ENCODE measurements at places on chromosomes 5 and 9.

GRCh38 chr5:40475561-40475960, 204.2 kb upstream of the PTGER4 start:
- DNase-seq, result no peak

DNA sequence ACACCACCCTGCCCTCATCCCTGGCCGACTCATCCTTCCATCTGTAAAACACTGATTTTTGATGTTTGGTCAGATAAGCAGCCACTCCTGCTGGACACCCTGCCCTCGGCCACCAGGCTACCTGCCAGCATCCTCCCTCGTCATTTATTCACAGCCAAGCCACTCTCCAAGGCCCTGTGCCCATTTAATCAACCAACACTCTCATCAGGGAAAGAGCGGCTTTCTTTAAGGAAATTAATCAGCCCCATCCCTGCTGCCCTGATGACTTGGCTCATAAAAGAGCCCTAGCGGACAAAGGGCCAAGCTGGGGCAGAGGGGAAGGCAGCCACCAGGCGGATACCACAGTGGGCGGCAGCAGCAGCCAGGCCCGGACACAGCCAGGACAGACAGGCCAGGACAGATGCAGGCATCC, 52.4 kb downstream of the GOLM1 start:
- DNase-seq, result no peak

DNA sequence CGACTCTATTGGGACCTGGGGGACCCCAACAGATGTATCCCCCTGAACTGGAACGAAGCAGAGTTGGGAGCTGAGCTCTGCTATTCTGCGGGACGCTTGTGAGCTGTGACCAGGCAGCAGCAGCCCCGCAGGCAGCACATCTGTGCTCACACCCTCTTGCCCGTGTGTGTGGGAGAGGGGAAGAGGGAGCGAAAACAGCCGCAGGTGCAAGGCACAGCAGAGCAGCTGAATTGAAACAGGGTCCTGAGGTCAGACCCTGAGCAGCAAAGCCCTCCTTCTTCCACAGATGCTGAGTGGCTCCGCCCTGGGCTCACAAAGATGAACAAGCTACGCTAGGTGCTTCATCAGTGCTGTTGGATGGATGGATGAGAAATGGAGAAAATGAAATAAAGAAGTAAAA, 198.7 kb downstream of the HSPA4 start:
- DNase-seq, result no peak

- DNase-seq, result no peak
Observed at GRCh38 chr5:154086641-154087040, 47.9 kb downstream of the MFAP3 start.

GRCh38 chr5:146671561-146672295, 155.7 kb upstream of the GPR151 start:
- no peak for DNase-seq

GRCh38 chr9:132114102-132114707, 34.5 kb upstream of the MED27 start:
- no peak for DNase-seq

- no peak for DNase-seq
Observed at GRCh38 chr5:147426640-147427327, 83.1 kb downstream of the DPYSL3 start.

GRCh38 chr5:77230727-77231470, 20.4 kb downstream of the PDE8B start:
- DNase-seq, result no peak

GRCh38 chr5:174549254-174549653, 175.1 kb upstream of the MSX2 start:
- no peak for DNase-seq

- no peak for DNase-seq
Observed at GRCh38 chr9:3471883-3472282, 53.9 kb downstream of the RFX3 start.

GRCh38 chr9:30774326-30774725, 1610.1 kb upstream of the ACO1 start:
- DNase-seq, result no peak

- peak; percentile 1 for DNase-seq
Observed at GRCh38 chr9:121992571-121993212, 100.4 kb downstream of the TTLL11 start.

- no peak for DNase-seq
Observed at GRCh38 chr5:157283434-157283833, 17.5 kb downstream of the CYFIP2 start.

DNA sequence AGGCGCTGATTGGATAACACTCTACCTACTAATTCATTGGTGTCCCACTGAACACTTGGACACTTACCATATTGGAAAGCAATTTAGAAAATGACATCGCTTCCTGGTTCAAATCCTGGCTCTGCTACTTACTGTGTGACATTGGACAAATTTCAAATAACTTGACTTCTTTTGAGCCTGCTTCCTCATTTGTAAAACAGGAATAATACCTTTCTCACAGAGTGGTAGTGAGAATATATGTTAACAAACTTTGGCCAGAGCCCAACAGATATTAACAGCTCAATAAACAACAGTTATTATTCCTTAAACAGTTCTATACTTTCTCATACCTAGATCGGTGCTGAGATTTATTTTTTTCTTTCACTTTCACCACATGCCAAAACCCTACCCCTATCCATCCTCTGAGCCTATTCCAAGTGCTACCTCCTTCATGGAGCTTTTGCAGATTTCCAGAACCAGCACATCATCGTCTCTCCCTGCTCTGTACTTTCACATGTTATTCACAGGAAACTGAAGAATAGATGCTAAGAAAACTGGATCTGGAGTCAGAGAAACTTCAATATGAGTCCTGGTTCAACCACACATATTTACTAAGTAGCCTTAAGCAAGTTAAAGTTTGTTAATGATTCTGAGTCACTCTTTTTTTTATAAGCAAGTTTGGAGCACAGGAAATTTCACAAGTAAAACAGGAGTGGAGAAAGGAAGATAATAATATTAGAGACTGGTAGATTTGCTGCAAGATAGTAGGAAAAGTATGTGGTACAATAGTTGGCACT, 92.3 kb downstream of the STRBP start:
- DNase-seq, result no peak

DNA sequence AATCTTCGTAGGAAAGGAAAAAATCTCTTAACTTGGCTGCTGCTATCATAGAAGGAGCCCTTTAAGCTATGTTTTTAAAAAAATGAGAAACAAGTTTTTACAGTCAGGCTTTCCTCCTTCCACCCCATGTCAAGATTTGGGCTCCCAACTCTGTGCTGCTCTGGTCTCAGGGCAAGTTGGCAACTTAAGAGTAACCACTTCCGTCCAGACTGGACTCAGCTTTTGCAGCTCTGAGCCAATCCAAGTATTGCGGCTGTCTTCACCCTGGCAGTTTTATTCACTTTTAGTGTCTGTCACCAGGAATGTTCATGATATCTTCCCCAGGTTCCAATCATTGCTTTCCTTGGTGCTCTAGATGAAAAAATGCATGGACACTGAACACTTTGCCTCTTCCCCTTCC, 115.9 kb upstream of the GAS1 start:
- no peak for DNase-seq

- no peak for DNase-seq
Observed at GRCh38 chr9:130193103-130193502, 20.9 kb downstream of the NCS1 start.

- DNase-seq, result no peak
Observed at GRCh38 chr9:14356351-14357265, 42.7 kb upstream of the NFIB start.

GRCh38 chr9:70020217-70020616, 23.4 kb upstream of the MAMDC2 start:
- no peak for DNase-seq

GRCh38 chr5:73883646-73884045, 257.6 kb downstream of the ARHGEF28 start:
- no peak for DNase-seq

GRCh38 chr9:127786773-127787104, 905 bp downstream of the CDK9 start:
- no peak for DNase-seq

GRCh38 chr9:99820685-99821395, 845 bp upstream of the NR4A3 start:
- peak; percentile 59 for DNase-seq

GRCh38 chr9:842635-843426, 1.3 kb downstream of the DMRT1 start:
- no peak for DNase-seq

DNA sequence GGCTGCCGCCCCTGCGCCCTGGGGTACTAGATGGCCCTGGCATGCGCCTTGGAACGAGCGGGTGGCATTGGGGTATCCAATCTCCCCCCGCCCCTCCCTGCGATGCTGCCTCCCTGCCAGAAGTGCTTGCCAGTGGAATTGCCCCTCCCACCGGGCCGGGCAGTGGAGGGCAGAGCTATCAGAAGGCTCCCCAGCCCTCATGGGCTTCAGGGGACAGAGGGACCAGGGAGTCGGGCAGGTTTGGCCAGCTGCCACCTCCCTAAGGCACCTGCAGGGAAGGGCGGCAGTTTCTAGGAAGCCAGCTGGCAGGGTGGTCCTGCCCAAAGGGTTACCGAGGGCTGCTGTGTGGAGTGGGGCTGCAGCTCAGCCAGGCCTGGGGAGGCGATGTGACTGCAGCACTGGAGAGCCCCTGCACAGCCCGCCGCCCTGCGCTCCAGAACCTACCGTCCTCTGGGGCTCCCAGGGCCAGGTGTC, 52.8 kb upstream of the EGFL7 start:
- no peak for DNase-seq

DNA sequence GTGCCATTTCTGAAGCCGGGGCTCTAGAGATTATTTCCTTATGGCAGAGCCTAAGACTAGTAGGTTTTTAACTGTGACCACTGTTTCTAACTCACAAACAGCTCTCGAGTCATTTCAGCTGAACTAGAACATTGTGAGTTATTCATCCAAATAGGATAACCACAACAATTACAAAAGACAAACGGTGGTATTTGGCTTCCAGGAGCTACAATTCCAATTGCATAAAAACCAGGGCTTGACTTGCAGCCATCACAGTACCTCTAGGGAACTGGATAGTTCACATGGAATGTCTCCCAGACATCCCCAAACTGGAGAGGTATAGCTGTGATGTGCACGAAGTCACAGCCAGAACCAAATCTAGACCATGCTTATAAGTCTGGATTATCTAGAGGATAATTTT, 224.8 kb downstream of the FAM114A2 start:
- no peak for DNase-seq

DNA sequence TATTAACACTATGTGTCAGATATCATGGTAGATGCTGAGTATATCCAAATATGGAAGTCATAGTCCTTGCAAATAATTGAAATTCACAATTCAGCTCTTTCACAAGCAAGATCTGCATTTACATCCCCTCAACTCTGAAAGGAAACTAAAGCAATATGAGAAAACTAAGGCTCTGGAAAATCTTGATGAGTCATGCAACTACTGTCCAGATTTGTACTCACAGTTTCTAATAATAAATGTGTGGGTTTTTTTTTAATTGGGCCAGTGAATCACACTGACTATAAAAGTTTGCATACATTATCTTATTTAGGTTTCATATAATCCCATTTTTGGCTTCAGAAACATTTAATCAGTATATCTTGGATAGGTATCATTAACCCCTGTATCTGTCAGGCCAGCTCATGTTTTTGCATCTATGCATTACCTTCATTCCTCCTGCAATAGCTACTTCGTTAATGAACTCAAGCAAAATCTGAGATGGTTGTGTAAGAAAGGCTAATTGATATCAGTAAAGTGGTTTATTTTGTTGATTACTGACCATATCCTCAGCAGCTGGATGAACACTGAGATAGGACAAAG, 58.7 kb upstream of the PRR16 start:
- no peak for DNase-seq

DNA sequence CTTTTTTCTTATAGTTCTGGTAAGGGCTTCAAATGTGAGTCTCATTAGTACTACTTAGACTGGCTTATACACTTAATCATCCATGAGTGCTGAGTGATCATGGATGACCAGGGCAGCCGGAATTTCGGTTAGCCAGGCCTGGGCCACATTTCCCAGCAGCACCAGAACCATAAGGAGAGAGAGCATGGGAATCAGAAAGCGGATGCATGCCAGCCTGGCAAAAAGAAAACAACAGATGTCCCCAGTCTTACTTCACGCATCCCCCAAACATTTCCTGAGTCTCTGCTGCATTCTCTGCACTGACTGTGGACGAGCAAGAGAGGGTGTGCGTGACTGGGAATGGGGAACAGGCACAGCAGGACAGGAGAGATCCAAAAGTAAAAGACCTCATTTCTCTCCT, 371.1 kb upstream of the ZNF608 start:
- no peak for DNase-seq

DNA sequence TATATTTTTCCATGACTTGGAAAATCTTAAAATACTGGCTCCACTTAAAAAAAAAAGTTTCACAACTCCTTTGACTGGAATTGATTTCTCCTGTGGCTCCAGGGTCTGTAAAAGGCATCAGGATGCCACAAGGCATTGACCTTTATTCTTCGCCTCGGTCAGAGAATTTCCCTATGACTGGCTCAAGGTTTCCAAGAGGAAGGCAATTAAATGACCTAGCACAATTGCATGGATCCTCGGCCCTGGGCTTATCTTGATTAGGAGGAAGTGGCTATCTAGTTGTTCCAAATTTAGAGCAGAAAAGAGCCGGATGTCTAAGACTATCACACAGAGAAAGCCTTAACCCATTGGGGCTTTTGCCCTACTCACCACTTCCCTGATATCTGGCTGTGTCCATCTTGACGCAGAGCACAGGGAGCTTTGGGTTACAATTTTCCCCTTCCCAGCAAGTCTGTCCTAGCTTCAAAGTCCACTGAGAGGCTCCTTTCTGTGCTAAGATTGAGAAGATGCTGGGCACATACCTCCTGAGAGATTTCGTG, 56.9 kb upstream of the COL15A1 start:
- DNase-seq, result no peak

DNA sequence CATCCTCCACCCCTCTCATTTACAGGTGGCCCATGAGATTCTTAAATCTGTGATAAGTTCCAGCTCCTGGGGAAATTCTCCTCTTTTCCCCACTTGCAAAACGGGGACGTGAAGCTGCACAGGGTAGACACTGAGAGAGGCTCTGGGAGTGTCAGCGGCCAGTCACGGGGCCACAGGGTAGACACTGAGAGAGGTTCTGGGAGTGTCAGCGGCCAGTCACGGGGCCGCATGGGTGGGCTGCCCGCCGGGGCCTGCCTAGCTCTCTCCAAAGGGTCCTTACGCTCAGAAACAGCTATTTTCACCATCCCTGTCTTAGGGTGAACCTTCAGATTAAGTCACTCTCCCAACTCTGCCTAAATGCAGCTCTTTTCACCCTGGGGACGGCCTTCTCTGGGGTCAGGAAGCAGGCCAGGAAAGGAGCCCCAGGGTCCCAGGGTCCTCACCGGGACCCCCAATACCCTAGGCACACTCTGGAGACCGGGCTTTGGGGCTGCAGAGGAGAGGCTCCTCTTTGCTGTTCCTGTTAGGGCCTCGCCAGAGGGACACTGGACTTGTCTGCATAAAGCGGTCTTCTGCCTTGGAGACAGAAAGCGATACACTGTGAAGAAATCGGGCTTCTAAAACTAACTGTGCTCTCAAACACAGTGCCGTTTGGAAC, 1.5 kb downstream of the FAM78A start:
- DNase-seq, result no peak
